ENCODE measurements at places on chromosomes 1 and 21. TPM values are rescaled to one million over a fixed set of nuclear protein-coding genes. Genes with fewer than 3 reads are reported as not detected.

TRIM58 gene
- total RNA-seq = 0.66 TPM

ANKRD35 gene
- 2.7 TPM for total RNA-seq

CLDN19 gene
- total RNA-seq = 0.06 TPM

TLR5 gene
- total RNA-seq = 15.5 TPM

TTC39A gene
- total RNA-seq = 62.3 TPM

RABGAP1L gene
- total RNA-seq = 87.4 TPM

CFAP107 gene
- not detected for total RNA-seq

KCNA2 gene
- 1.8 TPM for total RNA-seq

LCE1E gene
- total RNA-seq = not detected

PTPRC gene
- total RNA-seq = 29.8 TPM

ITPKB gene
- 30.6 TPM for total RNA-seq

OR10K2 gene
- total RNA-seq = not detected

OR2L8 gene
- total RNA-seq = not detected

GJA9 gene
- total RNA-seq = 0.26 TPM

FAM151A gene
- total RNA-seq = not detected

LENEP gene
- not detected for total RNA-seq

SPRR5 gene
- not detected for total RNA-seq

FTCD gene
- 1.3 TPM for total RNA-seq

PLPPR4 gene
- 2.2 TPM for total RNA-seq

MARCKSL1 gene
- total RNA-seq = 303 TPM

FCRL2 gene
- 0.09 TPM for total RNA-seq

KCNA3 gene
- total RNA-seq = 3.5 TPM

PAQR7 gene
- 39.7 TPM for total RNA-seq

SLC2A1 gene
- 142 TPM for total RNA-seq

MEAF6 gene
- 74.2 TPM for total RNA-seq

RNF115 gene
- 14.2 TPM for total RNA-seq

RAB7B gene
- 18.7 TPM for total RNA-seq

TP73 gene
- total RNA-seq = 0.17 TPM

GBP7 gene
- total RNA-seq = not detected

MYBPH gene
- not detected for total RNA-seq

IFI44L gene
- total RNA-seq = 4.4 TPM

SUSD4 gene
- total RNA-seq = 3.4 TPM

IL12RB2 gene
- 0.98 TPM for total RNA-seq

OR6N1 gene
- not detected for total RNA-seq

AADACL4 gene
- not detected for total RNA-seq

TMEM54 gene
- 372 TPM for total RNA-seq

All from mucosa of gallbladder (tissue), 1 donor.